ENCODE measurements at places on chromosomes 2 and 18. TPM values are rescaled to one million over a fixed set of nuclear protein-coding genes. Genes with fewer than 3 reads are reported as not detected.

- no peaks in the 10 kb centered on the region for H3K36me3 ChIP-seq
- H3K27me3 ChIP-seq = no peaks in the 10 kb centered on the region
- H3K4me1 ChIP-seq = peaks cover 16% of the 10 kb centered on the region
- no peak for DNase-seq
Observed at GRCh38 chr18:51561821-51562220, 364.3 kb upstream of the MEX3C start.

- peak; percentile 87 for DNase-seq
- no peaks in the 10 kb centered on the region for H3K27me3 ChIP-seq
- H3K36me3 ChIP-seq = no peaks in the 10 kb centered on the region
- H3K27ac ChIP-seq = no peak overlapping the region
Observed at GRCh38 chr2:96762529-96763311, 2.0 kb downstream of the CNNM4 start.

DNA sequence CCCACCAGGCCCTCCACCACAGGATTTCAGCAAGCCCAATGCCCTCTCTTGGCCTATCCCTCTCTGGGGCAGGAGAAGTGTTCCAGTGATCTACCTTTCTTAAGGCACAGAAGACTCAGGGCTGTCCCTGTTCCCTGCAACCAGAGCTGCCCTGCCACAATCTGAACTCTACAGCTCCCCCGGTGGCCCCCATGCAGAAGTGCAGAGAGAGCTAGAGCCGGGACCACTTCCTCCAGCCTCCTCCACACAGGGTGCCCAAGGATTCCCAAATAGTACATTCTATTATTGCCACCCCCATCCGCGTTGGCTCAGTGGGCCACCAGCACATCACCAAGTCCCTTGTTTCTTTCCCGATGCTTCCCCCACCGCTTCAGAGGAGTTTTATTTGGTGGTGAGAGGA lies 114.8 kb upstream of the PTPRM start:
- H3K27ac ChIP-seq = no peak overlapping the region
- DNase-seq = peak; percentile 86
- no peaks in the 10 kb centered on the region for H3K27me3 ChIP-seq
- H3K4me1 ChIP-seq = no peaks in the 10 kb centered on the region
- H3K4me3 ChIP-seq = no peak overlapping the region

DNA sequence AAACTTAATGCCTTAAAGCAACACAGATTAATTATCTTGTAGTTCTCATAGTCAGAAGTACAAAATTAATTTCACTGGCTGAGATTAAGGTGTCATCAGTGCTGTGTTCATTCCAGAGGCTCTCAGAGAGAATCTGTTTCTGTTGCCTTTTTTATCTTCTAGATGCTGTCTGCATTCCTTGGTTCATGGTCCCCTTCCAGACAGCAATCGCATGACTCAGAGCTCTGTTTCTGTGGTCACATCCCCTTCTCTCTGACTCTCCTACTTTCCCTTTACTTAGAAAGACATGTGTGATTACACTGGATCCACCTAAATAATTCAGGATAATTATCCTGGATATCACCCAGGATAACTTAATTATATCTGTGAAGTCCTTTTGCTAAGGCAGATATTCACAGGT lies 148.6 kb downstream of the MAIP1 start:
- no peaks in the 10 kb centered on the region for H3K27me3 ChIP-seq
- H3K4me1 ChIP-seq = no peaks in the 10 kb centered on the region
- no peak for DNase-seq
- H3K4me3 ChIP-seq = no peak overlapping the region

DNA sequence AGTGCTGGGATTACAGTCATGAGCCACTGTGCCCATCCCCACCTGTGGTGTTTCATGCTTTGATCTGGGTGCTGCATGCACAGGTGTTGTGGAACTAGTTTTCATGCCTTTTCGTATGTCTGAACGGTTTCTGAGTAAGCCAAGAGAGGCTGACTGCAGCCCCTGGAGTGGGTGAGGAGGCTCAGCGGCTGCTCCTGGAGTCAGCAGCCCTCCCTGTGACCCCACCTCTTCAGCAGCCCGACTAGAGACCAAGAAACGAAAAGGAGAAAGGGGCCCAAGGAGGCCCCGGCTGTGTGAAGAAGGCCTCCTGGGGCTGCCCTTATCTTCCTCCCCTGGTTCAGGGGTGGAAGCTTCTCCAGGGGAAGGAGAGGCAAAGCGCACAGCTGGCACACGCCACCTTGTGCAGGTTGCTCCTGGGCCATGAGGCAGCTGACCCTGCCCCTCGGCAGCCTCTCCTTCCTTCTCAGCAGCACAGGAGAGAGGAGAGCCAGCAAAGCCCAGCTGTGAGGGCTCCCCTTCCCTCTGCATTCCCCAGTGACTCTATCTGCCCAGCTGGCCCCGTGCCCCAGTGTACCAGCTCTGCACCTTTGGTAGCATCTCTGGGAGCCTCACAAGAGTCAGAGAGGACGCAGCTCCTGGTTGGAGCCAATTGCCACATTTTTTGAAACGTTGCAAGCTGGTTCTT lies 182.5 kb upstream of the HS6ST1 start:
- H3K36me3 ChIP-seq = no peaks in the 10 kb centered on the region
- no peak overlapping the region for H3K27ac ChIP-seq

DNA sequence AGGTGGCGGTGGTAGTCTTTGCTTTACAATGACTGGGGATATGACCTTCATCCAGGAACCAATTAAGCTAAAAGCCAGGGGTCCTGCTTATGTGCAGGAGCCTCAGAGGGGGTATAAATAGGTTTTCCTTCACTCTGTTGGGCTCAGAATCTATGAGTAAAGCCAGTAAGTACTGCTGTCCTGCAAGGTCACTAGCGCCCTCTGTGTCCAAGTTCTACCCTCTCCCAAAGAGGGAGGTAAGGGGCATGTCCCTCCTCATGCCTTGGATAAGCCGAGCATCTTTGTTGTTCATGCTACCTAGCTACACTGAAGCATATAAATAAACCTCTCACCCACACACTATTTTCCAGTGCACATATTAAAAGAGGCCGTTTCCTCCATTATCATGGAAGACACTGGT lies 79.4 kb downstream of the SPRED2 start:
- H3K4me3 ChIP-seq = no peak overlapping the region
- H3K4me1 ChIP-seq = peaks cover 37% of the 10 kb centered on the region
- peak; percentile 81 for DNase-seq
- H3K27ac ChIP-seq = no peak overlapping the region
- H3K36me3 ChIP-seq = no peaks in the 10 kb centered on the region
- no peaks in the 10 kb centered on the region for H3K27me3 ChIP-seq

GRCh38 chr2:171794918-171795317 lies 99.1 kb downstream of the SLC25A12 start:
- no peak overlapping the region for H3K27ac ChIP-seq
- peak; percentile 60 for DNase-seq
- H3K27me3 ChIP-seq = no peaks in the 10 kb centered on the region

GRCh38 chr2:107804608-107805498 lies 21.8 kb upstream of the RGPD4 start:
- no peak for DNase-seq
- no peak overlapping the region for H3K4me3 ChIP-seq
- H3K36me3 ChIP-seq = no peaks in the 10 kb centered on the region
- no peak overlapping the region for H3K27ac ChIP-seq

- no peaks in the 10 kb centered on the region for H3K27me3 ChIP-seq
- DNase-seq = peak; percentile 39
- no peak overlapping the region for H3K4me3 ChIP-seq
Observed at GRCh38 chr18:79884963-79885728, 66.3 kb downstream of the SLC66A2 start.

- no peak for DNase-seq
- H3K27me3 ChIP-seq = no peaks in the 10 kb centered on the region
- H3K4me3 ChIP-seq = no peak overlapping the region
- H3K27ac ChIP-seq = no peak overlapping the region
- H3K36me3 ChIP-seq = no peaks in the 10 kb centered on the region
Observed at GRCh38 chr2:43038034-43038695, 188.2 kb downstream of the ZFP36L2 start.

- DNase-seq = peak; percentile 81
- no peak overlapping the region for H3K4me3 ChIP-seq
- peak overlapping the region; percentile 94 for H3K27ac ChIP-seq
- no peaks in the 10 kb centered on the region for H3K36me3 ChIP-seq
Observed at GRCh38 chr18:48827291-48828193, 123.2 kb downstream of the SMAD7 start.

- H3K4me1 ChIP-seq = no peaks in the 10 kb centered on the region
- DNase-seq = peak; percentile 61
- no peaks in the 10 kb centered on the region for H3K27me3 ChIP-seq
- peak overlapping the region; percentile 70 for H3K27ac ChIP-seq
- no peaks in the 10 kb centered on the region for H3K36me3 ChIP-seq
Observed at GRCh38 chr2:32926708-32927084, 20.1 kb upstream of the LTBP1 start.

DNA sequence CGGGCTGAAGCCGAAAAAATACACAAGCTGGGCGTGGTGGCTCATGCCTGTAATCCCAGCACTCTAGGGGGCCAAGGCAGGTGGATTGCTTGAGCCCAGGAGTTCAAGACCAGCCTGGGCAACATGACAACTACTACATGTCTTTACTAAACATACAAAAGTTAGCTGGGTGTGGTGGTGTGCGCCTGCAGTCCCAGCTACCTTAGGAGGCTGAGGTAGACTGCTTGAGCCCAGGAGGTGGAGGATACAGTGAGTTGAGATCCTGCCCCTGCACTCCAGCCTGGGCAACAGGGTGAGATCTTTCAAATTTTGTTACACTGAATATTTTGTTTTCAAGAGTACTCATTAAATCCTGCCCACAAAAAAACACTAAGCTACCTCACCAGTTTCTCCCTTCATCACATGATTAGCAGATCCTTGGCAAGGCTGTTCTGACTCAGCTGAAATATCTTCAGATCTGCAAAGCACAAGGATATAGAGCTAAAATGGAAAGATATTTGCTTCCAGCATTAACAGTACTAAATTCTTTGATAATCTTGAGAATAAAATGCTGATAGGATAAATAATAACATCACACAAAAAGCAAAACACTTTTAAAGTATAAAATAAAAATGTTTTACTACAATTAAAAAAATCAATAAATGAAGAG lies 28.2 kb upstream of the MCM6 start:
- H3K27me3 ChIP-seq = no peaks in the 10 kb centered on the region
- H3K4me1 ChIP-seq = no peaks in the 10 kb centered on the region
- DNase-seq = no peak
- H3K27ac ChIP-seq = no peak overlapping the region

- DNase-seq = peak; percentile 26
- peak overlapping the region; percentile 35 for H3K4me3 ChIP-seq
- no peak overlapping the region for H3K27ac ChIP-seq
- H3K36me3 ChIP-seq = no peaks in the 10 kb centered on the region
Observed at GRCh38 chr2:110107092-110108079, 8.2 kb downstream of the MALL start.

DNA sequence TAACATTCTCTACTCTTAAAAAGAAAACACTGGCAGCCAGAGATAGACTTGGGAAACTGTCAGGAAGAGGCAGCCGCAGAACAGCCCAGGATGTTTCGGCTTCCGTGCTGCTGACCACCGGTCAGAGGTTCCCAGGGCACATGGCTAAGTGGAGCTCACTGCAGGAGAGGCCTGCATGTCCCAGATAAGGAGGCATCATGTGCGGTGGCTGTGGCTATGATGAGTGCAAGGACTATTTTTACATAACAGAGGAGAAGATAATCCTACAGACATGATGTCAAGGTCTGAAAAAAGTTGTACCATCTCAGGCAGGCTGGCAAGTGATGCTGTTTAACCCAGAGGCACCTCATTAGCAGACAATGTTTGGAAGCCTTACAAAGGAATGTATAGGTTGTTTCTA lies 252.3 kb downstream of the CYRIA start:
- no peak overlapping the region for H3K4me3 ChIP-seq
- H3K36me3 ChIP-seq = no peaks in the 10 kb centered on the region
- no peak overlapping the region for H3K27ac ChIP-seq
- H3K27me3 ChIP-seq = no peaks in the 10 kb centered on the region

DNA sequence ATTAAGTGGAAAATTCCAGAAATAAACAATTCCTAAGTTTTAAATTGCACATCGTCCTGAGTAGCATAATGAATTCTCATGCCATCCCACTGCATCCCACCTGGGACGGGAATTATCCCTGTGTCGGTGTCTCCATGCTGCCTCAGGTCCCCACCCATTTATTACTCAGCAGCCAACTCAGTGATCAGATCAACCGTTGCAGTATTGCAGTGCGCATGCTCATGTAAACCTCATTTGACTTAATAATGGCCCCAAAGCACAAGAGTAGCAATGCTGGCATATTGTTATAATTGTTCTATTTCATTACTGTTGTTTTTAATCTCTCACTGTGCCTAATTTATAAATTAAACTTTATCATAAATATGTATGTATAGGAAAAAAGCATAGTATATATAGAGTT lies 214.4 kb downstream of the METTL4 start:
- no peaks in the 10 kb centered on the region for H3K27me3 ChIP-seq
- DNase-seq = no peak
- no peak overlapping the region for H3K27ac ChIP-seq
- no peaks in the 10 kb centered on the region for H3K36me3 ChIP-seq

GRCh38 chr2:70979626-70980025 lies 1.2 kb downstream of the ANKRD53 start:
- DNase-seq = peak; percentile 46
- H3K27ac ChIP-seq = no peak overlapping the region
- H3K27me3 ChIP-seq = peaks cover 20% of the 10 kb centered on the region
- H3K4me3 ChIP-seq = no peak overlapping the region

- no peak for DNase-seq
- no peak overlapping the region for H3K27ac ChIP-seq
- no peaks in the 10 kb centered on the region for H3K36me3 ChIP-seq
- H3K4me3 ChIP-seq = no peak overlapping the region
- H3K27me3 ChIP-seq = no peaks in the 10 kb centered on the region
Observed at GRCh38 chr2:43453179-43454170, 142.4 kb downstream of the THADA start.

- no peak for DNase-seq
- no peak overlapping the region for H3K27ac ChIP-seq
- no peak overlapping the region for H3K4me3 ChIP-seq
- H3K27me3 ChIP-seq = no peaks in the 10 kb centered on the region
- no peaks in the 10 kb centered on the region for H3K36me3 ChIP-seq
Observed at GRCh38 chr18:65352186-65352585, 398.6 kb upstream of the CDH7 start.

DNA sequence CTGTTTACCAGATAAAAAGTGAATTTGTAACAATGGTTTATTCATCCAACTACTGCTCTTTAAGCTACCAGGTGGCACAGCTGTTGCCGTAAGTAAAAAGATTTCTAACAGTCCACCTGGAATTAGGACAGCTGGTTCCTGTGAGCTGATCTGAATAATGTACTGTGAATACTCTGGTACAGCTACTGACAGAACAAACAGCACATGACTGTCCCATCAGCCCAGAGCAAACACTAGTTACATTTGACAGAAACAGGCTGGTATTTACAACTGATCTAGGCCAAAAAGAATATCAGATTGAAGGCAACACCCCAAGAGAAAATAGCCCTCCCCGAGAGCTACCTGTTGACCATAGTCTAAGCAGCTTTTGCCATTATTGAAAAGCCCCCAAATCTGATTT lies 840.4 kb downstream of the CPS1 start:
- H3K36me3 ChIP-seq = no peaks in the 10 kb centered on the region
- no peaks in the 10 kb centered on the region for H3K4me1 ChIP-seq
- H3K27me3 ChIP-seq = no peaks in the 10 kb centered on the region
- H3K4me3 ChIP-seq = no peak overlapping the region

- peak; percentile 81 for DNase-seq
- peaks cover 10% of the 10 kb centered on the region for H3K4me1 ChIP-seq
- no peak overlapping the region for H3K27ac ChIP-seq
Observed at GRCh38 chr2:190554357-190555006, 20.0 kb upstream of the NEMP2 start.

The ATOH8 gene
- total RNA-seq = 1.1 TPM

The SERPINB11 gene
- total RNA-seq = not detected

The RPRD1A gene
- 87.4 TPM for total RNA-seq

The COBLL1 gene
- total RNA-seq = 13.2 TPM

The EDAR gene
- not detected for total RNA-seq

The POTEF gene
- 12.7 TPM for total RNA-seq

The SCN2A gene
- 0.23 TPM for total RNA-seq

The MTERF4 gene
- total RNA-seq = 36.9 TPM
